Right ventricle myocardium superior (tissue), 1 donor: ENCODE measurements at places on chromosomes 4 and X. TPM values are rescaled to one million over a fixed set of nuclear protein-coding genes. Genes with fewer than 3 reads are reported as not detected.

HSFX2 gene
- not detected for total RNA-seq

CC2D2A gene
- total RNA-seq, result 6.7 TPM

ZNF732 gene
- total RNA-seq, result not detected

SGMS2 gene
- 18.5 TPM for total RNA-seq

SH3RF1 gene
- 8.3 TPM for total RNA-seq

PDE6B gene
- 1.1 TPM for total RNA-seq

NR3C2 gene
- total RNA-seq, result 24.7 TPM

MID1 gene
- total RNA-seq, result 7.3 TPM

MAGEA2 gene
- total RNA-seq, result not detected

DGKK gene
- not detected for total RNA-seq
